ENCODE measurements at places on chromosomes 11 and 22.

DNA sequence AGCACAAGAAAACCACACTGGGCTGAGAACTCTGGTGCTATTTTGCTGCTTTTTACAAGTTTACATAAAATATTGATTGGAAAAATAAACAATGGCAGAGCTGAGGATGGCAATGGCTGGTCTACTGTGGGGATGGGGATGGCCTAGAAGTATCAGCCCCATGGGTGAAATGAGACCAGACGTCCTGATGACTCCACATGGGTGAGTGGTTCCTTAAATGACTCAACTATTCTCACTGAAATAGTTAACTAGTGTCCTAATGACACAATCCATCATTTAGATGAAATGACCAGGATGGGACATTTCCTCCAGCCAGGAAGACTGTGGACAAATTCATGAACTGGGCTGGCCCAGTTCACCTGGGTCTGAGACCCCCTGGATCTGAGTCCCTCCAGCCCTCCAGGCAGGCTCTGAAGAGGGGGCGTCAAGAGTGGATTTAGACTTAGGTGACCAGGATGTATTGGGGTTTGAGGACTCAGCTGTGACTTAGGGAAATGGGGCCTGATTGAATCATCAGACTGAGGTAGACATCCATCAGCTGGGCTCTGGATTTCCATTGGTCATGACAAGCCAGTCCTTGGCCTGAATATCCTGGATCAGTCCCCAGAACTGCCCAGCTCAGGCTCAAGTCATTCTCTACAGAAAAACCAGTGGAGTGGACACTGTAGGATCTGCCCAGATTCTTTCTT, 98.2 kb upstream of the IGLL5 start:
- no peak for DNase-seq
- H3K36me3 ChIP-seq = no peaks in the 10 kb centered on the region
- H3K4me3 ChIP-seq = no peak overlapping the region
- H3K27ac ChIP-seq = no peak overlapping the region
- peaks cover 32% of the 10 kb centered on the region for H3K4me1 ChIP-seq
- H3K27me3 ChIP-seq = peaks cover 2% of the 10 kb centered on the region

GRCh38 chr11:43708776-43709175, 28.2 kb downstream of the HSD17B12 start:
- H3K36me3 ChIP-seq = peaks cover 13% of the 10 kb centered on the region
- H3K27me3 ChIP-seq = no peaks in the 10 kb centered on the region
- H3K4me3 ChIP-seq = no peak overlapping the region
- no peak for DNase-seq

DNA sequence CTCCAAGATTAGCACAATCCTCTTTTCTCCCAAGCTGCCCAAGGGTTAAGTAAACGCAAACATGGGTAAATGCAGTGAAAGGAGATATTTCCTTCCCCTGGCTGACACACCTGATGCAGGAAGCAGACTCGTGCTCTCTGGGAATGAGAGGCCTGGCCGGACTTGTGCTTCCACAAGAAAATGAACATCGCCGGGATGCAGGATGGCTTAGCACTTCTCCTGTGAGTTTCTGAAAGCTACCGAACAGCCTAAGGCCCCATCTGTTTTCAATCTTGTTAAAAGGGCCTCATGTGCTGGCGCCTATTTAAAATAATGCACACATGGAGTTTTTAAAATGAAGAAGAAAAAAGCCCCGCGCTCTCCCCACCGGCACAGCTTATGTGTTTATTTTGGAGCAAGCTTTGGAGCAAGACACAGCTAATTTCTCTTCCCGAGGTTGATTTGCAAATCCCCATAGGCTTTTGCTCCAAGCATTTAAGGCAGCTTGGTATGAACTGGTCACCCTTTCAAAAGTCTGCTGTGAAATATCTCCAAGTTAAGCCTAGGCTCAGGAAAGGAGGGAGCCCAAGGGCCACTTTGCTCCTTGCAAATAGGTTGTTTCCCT, 100.9 kb downstream of the SYN3 start:
- H3K27ac ChIP-seq = peak overlapping the region; percentile 21
- peaks cover 8% of the 10 kb centered on the region for H3K4me1 ChIP-seq
- DNase-seq = no peak
- no peaks in the 10 kb centered on the region for H3K36me3 ChIP-seq
- no peak overlapping the region for H3K4me3 ChIP-seq
- peaks cover 4% of the 10 kb centered on the region for H3K27me3 ChIP-seq

GRCh38 chr11:120281143-120281795, 41.3 kb downstream of the POU2F3 start:
- no peak for DNase-seq
- H3K27me3 ChIP-seq = peaks cover 9% of the 10 kb centered on the region
- H3K4me3 ChIP-seq = no peak overlapping the region
- H3K36me3 ChIP-seq = no peaks in the 10 kb centered on the region
- H3K4me1 ChIP-seq = peaks cover 1% of the 10 kb centered on the region
- H3K27ac ChIP-seq = no peak overlapping the region

DNA sequence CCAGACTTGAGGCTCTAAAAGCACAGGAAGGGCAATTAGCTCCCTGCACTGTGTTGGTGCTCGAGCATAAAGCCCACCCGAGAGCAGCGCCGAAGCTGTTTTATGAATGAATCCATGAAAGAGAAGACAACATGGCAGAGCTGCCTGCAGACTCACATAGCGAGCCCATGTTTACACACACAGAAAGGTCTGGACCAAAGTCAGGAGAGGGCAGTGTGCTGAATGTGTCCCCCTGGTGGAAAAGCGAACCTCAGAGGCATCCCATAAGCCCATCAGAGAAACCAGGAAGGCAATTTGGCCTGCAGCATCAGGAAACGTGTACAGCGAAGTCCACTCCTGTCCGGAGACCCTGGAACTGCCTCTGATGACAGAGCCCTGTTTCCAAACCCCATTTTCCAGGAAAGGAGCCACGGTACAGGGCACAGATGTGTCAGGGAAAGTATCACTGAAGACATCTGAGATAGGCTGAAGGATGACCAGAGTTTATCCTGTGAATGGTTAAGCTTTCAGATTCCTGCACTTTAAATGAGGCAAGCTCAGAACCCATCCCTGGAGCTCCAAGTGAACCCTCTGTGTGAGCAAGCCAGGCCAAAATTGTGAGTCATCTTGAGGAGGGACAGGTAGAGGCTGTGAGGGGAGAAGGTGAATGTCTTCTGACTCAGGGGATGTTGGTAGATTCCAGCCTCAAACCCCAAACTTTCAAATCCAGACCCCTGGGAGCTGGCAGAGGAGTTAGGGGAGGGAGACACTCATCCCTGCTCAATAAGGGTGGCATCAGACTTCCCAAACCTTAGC, 36.9 kb downstream of the CHRDL2 start:
- H3K4me3 ChIP-seq = no peak overlapping the region
- DNase-seq = no peak
- H3K27ac ChIP-seq = peak overlapping the region; percentile 3
- peaks cover 27% of the 10 kb centered on the region for H3K27me3 ChIP-seq

DNA sequence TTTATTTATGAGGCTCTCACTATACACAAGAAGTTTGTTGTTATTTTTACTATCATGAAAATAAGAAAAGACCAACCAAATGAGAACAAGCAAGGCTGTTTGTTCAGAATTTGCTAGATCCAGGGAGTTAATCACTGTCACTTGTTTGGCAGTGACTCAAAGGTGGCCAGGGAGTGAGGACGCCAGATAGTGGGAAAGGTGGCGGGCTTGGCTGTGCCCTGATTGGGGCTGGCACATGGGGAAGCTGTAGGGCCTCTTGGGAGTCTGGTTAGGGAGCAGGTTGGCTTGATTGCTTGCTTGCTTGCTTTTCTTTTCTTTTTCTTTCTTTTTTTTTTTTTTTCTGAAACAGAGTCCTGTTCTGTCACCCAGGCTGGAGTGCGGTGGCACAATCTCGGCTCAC, 53.1 kb upstream of the SLC22A12 start:
- H3K36me3 ChIP-seq = no peaks in the 10 kb centered on the region
- peaks cover 44% of the 10 kb centered on the region for H3K27me3 ChIP-seq
- no peak for DNase-seq
- H3K4me1 ChIP-seq = no peaks in the 10 kb centered on the region

- no peaks in the 10 kb centered on the region for H3K36me3 ChIP-seq
- H3K4me3 ChIP-seq = no peak overlapping the region
- no peaks in the 10 kb centered on the region for H3K27me3 ChIP-seq
- H3K27ac ChIP-seq = no peak overlapping the region
- DNase-seq = no peak
- peaks cover 8% of the 10 kb centered on the region for H3K4me1 ChIP-seq
Measured at GRCh38 chr11:40391679-40392078, 1067.8 kb downstream of the LRRC4C start.

- H3K4me3 ChIP-seq = no peak overlapping the region
- no peak overlapping the region for H3K27ac ChIP-seq
- no peak for DNase-seq
- H3K36me3 ChIP-seq = no peaks in the 10 kb centered on the region
Measured at GRCh38 chr11:21113876-21114275, 444.5 kb downstream of the NELL1 start.

DNA sequence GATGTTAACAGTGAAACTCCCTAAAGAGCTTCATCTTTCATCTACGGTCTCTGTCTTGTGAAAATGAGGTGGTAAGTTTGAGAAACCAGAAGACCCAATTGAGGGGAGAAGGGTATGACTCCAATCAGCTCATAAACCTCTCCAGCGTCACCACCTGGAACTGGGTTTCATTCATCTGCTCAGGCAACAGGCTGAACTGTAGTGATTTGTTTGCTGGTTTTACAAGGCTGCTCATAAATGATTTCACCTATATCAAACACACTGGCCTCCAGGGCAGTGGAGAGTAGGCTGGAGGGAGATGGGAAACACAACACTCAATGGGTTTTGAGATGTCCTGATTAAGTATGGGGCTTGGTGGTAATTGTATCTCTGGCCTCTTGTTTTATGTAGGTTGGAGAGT, 79.0 kb downstream of the EFCAB6 start:
- H3K4me1 ChIP-seq = no peaks in the 10 kb centered on the region
- no peak overlapping the region for H3K27ac ChIP-seq
- no peak for DNase-seq
- H3K36me3 ChIP-seq = peaks cover 2% of the 10 kb centered on the region
- H3K4me3 ChIP-seq = no peak overlapping the region
- H3K27me3 ChIP-seq = peaks cover 3% of the 10 kb centered on the region

DNA sequence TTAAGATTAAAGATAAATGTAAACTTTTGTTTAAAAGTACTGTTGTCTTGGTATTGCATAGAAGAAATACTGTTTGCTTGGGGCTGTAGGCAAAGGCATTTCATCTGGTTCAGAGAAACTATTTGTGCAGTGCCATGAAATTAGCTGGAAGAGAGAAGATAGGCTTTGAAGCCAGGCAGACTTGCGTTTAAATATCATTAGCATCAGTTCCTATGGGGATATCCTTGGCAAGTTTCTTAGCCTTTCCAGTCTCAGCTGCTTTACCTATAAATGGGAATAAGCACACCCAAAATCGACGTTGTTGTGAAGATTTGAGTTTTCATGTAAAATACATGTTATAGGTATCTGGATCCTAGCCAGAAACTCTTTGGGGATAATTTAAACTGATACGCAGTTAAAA, 133.9 kb downstream of the FBXO7 start:
- no peak overlapping the region for H3K4me3 ChIP-seq
- H3K27ac ChIP-seq = no peak overlapping the region
- no peaks in the 10 kb centered on the region for H3K4me1 ChIP-seq
- H3K36me3 ChIP-seq = no peaks in the 10 kb centered on the region
- no peak for DNase-seq

- DNase-seq = no peak
- H3K4me1 ChIP-seq = no peaks in the 10 kb centered on the region
- no peaks in the 10 kb centered on the region for H3K36me3 ChIP-seq
- no peak overlapping the region for H3K4me3 ChIP-seq
- H3K27ac ChIP-seq = no peak overlapping the region
Measured at GRCh38 chr11:117435326-117435725, 107.7 kb downstream of the CEP164 start.

DNA sequence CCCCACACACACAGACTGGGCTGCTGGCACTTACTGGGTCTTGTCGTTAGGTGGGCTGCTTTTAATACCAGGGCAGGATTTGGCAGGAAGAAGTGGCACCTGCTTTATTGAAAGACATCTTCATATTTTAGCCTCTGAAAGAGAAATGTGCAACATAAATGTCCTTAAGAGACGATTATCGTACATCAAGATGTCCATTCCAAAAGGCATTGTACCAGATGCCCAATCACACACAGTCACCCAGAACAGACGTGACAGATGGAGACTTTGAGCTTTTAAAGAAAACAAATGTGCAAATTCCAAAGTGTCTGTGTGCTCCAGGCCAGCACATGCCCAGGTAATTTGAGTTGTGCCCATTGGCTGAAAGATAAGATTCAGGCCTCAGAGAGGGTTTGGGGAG, 155.7 kb downstream of the RRAS2 start:
- H3K27ac ChIP-seq = no peak overlapping the region
- H3K4me1 ChIP-seq = peaks cover 3% of the 10 kb centered on the region
- no peaks in the 10 kb centered on the region for H3K36me3 ChIP-seq

- H3K36me3 ChIP-seq = no peaks in the 10 kb centered on the region
- no peak overlapping the region for H3K27ac ChIP-seq
- peaks cover 37% of the 10 kb centered on the region for H3K27me3 ChIP-seq
- DNase-seq = no peak
Measured at GRCh38 chr22:44277386-44278135, 35.2 kb downstream of the SHISAL1 start.

- H3K27me3 ChIP-seq = no peaks in the 10 kb centered on the region
- no peak for DNase-seq
- peak overlapping the region; percentile 9 for H3K27ac ChIP-seq
- no peaks in the 10 kb centered on the region for H3K36me3 ChIP-seq
Measured at GRCh38 chr11:102476812-102477211, 24.2 kb upstream of the TMEM123 start.

- no peak overlapping the region for H3K27ac ChIP-seq
- H3K36me3 ChIP-seq = peaks cover 10% of the 10 kb centered on the region
- peaks cover 10% of the 10 kb centered on the region for H3K4me1 ChIP-seq
- no peak overlapping the region for H3K4me3 ChIP-seq
- H3K27me3 ChIP-seq = peaks cover 5% of the 10 kb centered on the region
Measured at GRCh38 chr22:37739035-37739434, 42.2 kb downstream of the TRIOBP start.

- DNase-seq = no peak
- peak overlapping the region; percentile 100 for H3K27ac ChIP-seq
Measured at GRCh38 chr11:58577555-58578135, 1.2 kb upstream of the ZFP91 start.

GRCh38 chr11:126930091-126930841, 70.3 kb downstream of the KIRREL3 start:
- DNase-seq = no peak
- peaks cover 45% of the 10 kb centered on the region for H3K27me3 ChIP-seq
- peaks cover 11% of the 10 kb centered on the region for H3K4me1 ChIP-seq
- no peaks in the 10 kb centered on the region for H3K36me3 ChIP-seq

GRCh38 chr22:24235315-24235714, 9.6 kb downstream of the GGT5 start:
- no peaks in the 10 kb centered on the region for H3K27me3 ChIP-seq
- DNase-seq = no peak
- H3K27ac ChIP-seq = no peak overlapping the region

Measured in progenitor cell of endocrine pancreas (in vitro differentiated cells).